ENCODE measurements at places on chromosomes 11 and 22. TPM values are rescaled to one million over a fixed set of nuclear protein-coding genes. Genes with fewer than 3 reads are reported as not detected.

- DNase-seq, result peak; percentile 74
Measured at GRCh38 chr11:73186294-73186850, 31.7 kb upstream of the P2RY2 start.

DNA sequence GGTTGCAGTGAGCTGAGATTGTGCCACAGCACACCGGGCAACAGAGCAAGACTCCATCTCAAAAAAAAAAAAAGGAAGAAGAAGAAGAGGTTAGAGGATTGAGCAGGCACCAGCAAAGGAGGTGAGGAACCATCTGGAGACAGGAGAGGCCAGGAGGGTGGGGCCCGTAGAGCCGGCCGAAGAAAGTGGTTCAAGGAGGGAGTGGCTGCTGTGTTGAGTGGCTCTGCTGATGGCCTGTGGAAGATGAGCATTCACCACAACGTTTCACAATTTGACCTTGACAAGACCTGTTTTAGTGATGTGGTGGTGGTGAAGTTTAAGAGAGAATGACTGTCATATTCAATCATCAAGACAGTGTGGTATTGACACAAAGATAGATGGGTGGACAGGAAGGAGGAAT is 6.8 kb upstream of the CTSD start:
- peak; percentile 87 for DNase-seq

- DNase-seq, result peak; percentile 82
Measured at GRCh38 chr22:45997077-45997776, 20.3 kb upstream of the WNT7B start.

DNA sequence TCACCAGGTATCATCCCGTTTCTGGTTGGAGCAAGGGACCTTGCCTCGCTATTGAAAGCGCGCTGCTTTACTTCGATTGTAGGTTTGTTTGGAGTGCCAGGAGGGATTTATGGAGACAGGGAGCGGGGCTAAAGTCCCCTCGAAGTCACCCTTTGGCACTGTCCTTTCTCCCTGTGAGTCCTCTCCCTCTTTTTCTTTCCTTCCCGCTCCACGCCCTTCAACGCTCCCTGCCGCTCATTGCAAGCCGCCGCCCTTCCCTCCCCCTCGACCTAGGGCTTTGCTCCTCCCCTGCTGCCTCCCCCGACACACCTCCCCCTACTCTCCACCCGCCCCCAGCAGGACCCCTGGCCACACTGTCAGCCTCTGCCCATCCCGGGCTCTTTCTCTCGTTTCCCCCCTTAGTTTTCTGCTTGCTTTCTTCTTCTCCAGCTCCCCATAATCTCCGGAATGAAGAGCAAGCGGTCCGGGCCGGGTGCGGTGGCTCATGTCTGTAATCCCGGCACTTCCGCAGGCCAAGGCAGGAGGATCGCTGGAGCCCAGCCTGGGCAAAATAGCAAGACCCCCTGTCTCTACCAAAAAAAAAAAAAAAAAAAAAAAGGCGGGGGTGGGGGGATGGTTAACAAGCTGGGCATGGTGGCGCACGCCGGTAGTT is 41.0 kb downstream of the AHNAK start:
- DNase-seq, result no peak

DNA sequence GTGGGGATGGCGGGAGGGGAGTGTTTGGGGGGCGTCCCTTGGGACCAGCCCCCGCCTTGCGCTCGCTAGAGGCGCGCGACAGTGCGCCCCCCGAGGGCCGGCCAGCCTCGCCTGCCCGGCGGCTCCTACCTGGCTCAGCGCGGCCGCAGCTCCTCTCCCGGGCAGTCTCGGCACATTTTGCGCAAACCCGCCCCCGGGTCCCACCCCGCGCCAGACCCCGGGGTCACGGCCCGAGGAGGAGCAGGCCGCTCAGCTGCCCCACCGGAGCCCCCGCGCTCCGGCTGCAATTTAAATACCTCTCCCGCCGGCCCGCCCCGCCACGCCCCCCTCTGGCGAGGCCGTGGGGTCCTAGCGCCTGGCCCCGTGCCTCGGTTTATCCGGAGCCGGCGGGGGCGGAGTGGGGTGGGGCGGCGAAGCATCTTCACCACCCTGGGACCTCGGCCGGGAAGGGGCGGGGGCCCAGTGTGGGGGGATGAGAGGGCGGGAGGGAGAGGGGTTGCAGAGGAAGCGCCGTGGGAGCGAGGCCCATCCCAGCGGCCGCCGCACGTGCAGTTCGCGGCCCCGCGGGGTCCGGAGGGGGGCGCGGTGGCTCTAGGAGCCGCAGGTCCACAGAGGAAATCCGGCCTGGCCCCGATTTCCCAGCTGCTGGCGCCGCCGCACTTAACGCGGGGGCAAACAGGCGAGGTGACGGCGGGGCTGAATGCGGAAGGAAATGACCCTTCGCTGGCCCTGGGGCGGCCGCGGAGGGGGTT is at the start of gene LRRC32:
Gene LRRC32 (minus strand): TSS at position 263 of the 752 bp plus-strand sequence. CDS start 4,793 bp downstream, outside the sequence.
- DNase-seq, result peak; percentile 84

- DNase-seq, result no peak
Measured at GRCh38 chr11:29025001-29025400, 916.8 kb downstream of the METTL15 start.

GRCh38 chr22:24125941-24126340 is 55.3 kb upstream of the SUSD2 start:
- DNase-seq, result no peak

DNA sequence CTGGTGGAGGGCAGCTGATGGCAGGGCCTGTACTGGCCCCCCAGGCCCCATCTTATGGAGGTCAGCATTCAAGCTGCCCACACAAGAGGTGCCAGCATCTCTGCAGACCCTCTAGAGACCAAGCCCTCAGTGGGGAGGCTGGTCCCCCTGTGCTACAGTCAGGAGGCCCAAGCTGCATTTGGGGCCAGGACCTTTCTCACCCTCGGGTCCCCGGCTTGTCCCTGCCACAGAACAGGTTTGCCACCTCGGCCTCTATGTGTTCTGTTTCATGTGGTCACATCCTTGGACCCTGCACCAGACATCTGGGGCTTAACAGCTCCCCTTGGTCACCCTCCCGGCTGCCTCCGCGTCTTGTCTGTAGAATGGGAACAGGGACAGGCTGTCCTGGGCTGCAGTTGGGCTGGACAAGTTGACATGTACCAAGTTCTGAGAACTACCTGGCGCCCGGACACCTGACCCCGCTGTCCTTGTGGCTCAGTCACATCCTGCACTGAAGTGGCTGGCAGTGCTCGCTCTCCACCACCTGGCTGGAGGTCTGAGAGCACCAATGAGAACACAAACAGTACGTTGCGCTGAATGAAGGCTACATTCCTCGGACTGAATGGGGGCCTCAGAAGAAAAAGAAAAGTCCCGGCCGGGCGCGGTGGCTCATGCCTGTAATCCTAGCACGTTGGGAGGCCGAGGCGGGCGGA is 2.7 kb upstream of the PLXNB2 start:
- DNase-seq, result no peak

Gene GTSE1
- not detected for polyA plus RNA-seq

Gene PIWIL4
- polyA plus RNA-seq, result 0.98 TPM

Gene RIMBP3C
- polyA plus RNA-seq, result 0.11 TPM
